ENCODE measurements at places on chromosomes 3 and 15.

GRCh38 chr3:188750617-188751016 lies 421.2 kb upstream of the TPRG1 start:
- no peak for DNase-seq

GRCh38 chr15:90563463-90563862 lies 33.7 kb downstream of the CRTC3 start:
- DNase-seq: no peak

DNA sequence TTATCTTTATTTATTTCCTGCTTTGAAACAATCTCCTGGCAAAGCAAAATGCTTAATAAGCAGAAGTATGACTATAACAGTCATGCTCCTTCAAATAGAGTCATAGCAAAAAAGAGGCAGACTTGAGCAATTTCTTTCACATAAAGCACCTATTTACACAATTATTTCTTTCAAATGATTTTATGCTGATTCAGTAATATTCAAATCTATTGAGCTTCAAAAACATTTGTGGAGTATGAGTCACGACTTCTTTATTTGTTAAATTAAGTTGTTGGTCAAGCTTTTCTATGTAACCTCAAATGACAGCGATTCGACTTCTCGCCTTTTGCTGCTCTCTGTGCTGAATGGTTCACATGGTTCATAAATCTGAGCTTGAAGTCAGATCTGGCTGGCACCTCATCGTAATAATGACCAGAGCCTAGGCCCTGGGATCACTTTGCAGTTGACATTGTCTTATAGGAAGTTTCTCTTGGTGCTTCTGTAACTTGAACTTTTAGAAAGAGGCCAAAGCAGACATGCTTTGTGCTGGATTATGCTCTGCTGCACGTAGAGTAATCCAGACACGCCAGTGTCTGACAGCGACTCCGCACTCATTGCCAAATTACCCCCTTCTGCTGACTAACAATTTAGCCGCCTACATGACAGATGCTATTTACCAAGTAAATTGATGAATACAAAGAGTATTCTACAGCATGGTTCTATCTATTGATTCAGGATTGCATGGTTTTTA lies 139.0 kb downstream of the MCTP2 start:
- DNase-seq: no peak

DNA sequence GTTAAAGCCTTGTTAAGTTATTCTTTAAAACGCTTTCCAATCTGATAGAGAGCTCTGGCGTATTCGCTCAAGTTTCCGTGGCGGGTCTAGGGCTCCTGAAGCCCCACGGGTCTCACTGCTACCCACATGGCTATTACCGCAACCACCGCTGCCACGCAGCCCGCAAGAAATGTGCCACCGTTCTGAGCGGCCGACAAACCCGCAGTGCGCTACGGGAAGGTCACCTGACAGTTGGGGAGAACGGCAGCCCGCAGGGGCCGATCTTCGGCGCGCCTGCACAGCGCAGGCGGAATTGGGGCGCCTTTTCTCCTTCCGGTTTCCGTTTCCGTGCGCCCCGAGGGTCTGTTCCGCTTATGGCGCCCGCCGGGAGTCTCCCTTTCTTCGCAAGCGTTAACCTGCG lies 76.6 kb upstream of the SNRPN start:
- peak; percentile 2 for DNase-seq

- DNase-seq: no peak
Observed at GRCh38 chr15:74983725-74984231, 11.6 kb upstream of the SCAMP5 start.

DNA sequence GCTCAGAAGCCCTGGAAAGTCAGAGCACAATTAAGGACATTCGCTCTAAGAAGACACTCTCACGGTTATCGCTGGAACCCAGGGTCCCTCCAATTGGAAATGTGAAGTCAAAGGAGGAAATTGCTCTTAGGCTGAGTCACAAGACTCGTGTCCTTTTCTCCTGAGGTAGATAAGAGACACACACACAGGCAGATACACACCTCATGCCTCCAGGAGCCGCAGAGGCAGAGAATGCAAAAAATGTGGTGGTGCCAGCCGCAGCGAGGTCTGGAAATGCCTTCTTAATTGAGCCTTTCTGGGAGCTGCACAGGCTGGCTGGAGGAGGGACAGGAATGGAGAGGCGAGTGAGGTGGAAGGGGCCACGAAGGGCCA lies 189.3 kb downstream of the OPA1 start:
- DNase-seq: no peak

DNA sequence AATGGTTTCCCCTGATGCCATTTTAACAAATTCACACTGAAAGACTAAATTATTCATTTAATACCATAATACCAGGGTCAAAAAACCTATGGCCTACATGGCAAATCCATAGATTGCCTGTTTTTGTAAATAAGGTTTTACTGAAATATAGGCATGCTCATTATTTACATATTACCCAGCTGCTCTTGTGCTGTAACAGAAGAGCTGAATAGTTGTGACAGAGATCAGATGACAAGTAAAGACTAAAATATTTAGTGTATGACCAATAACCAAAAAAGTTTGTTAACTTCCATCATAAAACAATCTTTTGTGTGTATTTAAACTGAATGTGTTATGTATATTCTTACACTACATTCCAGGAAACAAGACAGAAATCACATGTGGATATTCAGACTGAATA lies 60.2 kb downstream of the DENND4A start:
- DNase-seq: no peak

DNA sequence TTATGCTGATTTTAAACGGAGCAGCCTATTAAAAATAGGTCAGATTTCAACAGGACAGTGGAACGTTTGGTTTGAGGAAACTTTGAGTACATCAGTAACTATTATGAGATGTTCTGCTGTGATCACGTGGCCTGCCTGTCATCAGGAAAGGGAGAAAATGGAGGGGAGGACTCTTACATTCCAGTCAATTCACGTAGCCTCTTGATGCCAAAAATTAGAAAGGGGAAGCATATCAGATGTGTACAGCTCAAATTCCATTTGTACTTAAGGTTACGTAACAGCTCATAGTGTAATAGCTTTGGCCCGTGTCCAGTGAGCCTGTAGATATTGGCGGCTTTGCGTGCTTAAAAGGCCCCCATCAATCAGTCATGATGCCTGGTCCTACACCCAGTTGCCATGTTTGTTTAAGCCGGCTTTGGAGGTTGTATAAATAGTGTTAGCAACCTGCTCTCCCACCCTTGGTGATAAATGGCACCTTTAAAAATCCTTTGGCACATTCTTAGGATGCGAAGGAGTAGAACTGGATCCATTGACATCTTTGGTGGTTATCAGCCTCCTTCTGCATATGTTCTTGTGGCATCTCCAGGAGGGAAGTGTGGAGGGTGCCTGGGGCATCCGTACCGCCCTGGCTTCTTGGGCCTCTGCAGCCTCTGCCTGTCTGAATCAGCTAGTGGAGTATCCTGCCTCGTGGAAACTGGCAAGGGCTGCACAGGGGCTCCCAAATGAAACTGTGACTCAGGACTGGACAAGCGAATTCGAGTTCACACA lies 163.9 kb downstream of the THSD4 start:
- DNase-seq: peak; percentile 73

- no peak for DNase-seq
Observed at GRCh38 chr15:60526127-60526616, 47.2 kb upstream of the ICE2 start.

DNA sequence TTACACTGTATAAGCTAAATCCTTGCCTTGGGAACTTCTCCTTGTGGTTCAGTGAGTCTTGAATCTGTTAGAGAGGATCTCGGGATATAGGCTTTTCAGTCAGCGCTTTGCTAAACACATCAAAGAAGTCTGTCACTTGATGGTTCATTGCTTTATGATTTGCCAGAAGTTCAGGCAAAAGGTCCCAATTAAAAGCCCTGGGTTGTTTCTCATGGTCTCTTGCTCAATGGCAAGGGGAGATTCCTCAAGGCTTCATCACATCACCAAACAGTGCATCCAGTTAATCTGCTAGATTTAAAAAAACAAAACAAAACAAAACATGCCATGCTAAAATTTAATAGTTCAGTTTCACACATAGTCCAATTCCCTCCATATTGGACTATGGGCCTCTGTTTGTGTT lies 114.8 kb downstream of the FILIP1L start:
- DNase-seq: peak; percentile 63
